ENCODE measurements at places on chromosomes 5 and 9.
A peak's percentile ranks its signal among the peaks of the same experiment; 100 is the strongest.

GRCh38 chr5:142017832-142018427 lies 5.1 kb upstream of the GNPDA1 start:
- DNase-seq = no peak

- DNase-seq = no peak
Measured at GRCh38 chr5:16929831-16930230, 6.3 kb downstream of the MYO10 start.

- DNase-seq = no peak
Measured at GRCh38 chr5:10685115-10685521, 75.9 kb downstream of the DAP start.

- DNase-seq = peak; percentile 68
Measured at GRCh38 chr9:121598167-121598964, 53.1 kb upstream of the DAB2IP start.

- no peak for DNase-seq
Measured at GRCh38 chr5:109529520-109529919, 119.7 kb upstream of the PJA2 start.

DNA sequence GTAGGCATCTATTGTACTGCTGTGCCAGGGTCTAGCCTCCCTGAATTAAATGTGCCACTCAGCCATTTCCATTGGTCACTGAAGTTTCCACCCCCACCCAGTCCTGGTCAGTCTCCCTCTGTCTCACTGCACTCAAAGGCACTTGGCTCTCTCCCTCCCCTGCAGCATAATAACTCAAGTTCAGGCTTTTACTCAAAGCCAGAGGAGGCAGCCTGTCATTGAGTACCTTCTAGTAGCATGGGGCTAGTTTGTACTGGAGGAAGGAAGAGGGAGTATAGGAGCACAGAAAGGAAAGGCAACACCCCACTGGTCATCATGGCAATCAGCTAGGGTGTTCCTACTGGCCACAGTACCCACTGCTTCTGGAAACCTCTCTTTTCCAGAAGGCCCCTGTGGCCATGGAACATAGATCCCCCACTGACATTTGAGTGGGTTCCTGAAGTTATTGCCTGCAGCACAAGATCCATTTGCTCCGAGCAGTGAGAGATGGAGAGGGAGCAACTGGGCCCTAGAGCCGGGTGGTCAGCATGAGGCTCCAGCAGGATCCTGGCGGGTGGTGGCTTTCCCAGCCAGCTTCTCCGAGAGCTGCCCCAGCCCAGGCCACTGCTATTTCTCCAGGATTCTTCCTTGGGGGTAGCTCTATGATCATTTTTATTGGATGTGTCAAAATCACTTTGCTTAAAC lies 89.9 kb upstream of the CPEB4 start:
- DNase-seq = no peak

- DNase-seq = no peak
Measured at GRCh38 chr5:30380228-30380627, 813.3 kb upstream of the CDH6 start.

- peak; percentile 56 for DNase-seq
Measured at GRCh38 chr9:89591274-89592212, 13.3 kb upstream of the GADD45G start.

- peak; percentile 49 for DNase-seq
Measured at GRCh38 chr9:136943291-136944211, 987 bp downstream of the FBXW5 start.

- DNase-seq = no peak
Measured at GRCh38 chr5:77379558-77380061, 112.5 kb downstream of the WDR41 start.

GRCh38 chr9:37555786-37556185 lies 20.4 kb downstream of the FBXO10 start:
- no peak for DNase-seq

DNA sequence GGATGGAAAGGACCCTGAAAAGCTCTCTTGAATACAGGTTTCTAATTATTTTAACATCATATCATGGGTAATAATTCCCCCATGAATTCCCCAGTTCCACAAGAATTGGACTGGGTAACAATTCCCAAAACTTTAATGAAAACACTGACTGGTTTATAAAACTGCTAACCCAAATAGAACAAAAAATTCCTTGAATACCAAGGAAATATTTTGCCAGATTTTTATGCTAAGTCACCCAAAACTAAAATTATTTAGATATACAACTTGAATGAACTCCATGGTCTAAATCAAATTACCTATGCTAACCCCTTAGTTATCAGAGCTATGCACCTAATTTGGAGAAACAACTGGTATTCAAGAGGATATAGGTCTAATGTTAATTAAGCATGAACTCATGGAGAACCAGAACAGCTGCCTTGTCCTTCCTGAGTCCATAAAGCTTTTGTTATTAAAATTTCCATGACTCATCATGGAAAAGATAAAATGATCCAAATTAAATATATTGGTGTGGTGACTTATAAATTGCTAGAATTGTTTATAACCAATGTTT lies 164.9 kb upstream of the TUT7 start:
- DNase-seq = no peak

DNA sequence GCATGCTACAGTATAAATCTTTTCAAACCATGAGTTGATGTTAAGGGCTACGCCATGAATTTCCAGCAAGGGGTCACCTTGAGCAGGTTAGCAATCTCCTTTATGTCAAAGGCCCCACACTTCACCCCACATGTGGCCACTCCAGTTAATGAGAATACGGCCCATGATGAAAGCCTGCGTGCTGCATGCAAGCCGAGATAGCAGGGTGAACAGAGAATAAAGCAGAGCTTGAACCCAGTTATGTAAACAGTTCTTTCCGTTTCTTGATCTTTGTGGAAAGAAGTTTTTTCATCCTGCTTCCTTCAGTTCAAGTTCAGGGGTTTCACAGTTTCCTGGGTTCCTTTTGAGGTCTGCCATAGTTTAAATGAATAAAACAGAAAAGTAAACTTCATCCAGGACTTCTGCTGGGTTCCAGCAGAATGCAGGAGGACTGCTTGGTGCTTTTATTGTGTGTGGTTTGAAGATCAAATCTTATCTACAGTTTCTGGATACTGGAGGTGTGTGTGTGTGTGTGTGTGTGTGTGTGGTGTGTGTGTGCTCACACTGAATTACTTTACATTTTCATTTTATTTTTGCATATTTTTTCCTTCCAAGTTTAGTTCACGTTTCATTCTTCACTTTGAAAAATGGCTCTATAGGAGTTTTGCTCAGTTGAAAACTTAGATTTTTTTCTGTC lies 87.1 kb downstream of the HMHB1 start:
- DNase-seq = no peak

GRCh38 chr5:131463656-131464055 lies 171.4 kb downstream of the RAPGEF6 start:
- no peak for DNase-seq

GRCh38 chr5:168291342-168291963 lies at the start of gene WWC1:
Gene WWC1, plus strand, starts transcription at chr5:168291645. Its CDS starts 508 bp downstream, at chr5:168292153.
- DNase-seq = peak; percentile 80

DNA sequence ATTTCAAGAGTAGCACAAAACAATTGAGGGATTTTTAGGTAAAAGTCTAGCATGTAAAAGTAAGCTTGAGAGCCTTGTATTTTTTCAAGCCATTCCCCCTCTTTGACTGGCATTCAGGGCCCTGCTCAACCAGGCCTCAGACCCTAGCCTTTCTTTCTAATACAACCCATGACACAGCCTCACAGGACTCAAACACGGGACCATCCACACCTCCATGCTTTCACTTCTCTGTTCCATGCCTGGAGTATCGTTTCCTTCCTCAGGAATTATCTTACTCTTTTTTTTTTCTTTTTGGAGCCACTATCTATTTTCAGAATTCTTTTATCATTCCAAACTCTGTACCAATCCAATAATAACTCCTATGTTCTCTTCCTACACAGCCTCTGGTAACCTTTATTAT lies 560.2 kb upstream of the CLINT1 start:
- no peak for DNase-seq

- DNase-seq = no peak
Measured at GRCh38 chr5:54709096-54709495, 191.5 kb downstream of the SNX18 start.

DNA sequence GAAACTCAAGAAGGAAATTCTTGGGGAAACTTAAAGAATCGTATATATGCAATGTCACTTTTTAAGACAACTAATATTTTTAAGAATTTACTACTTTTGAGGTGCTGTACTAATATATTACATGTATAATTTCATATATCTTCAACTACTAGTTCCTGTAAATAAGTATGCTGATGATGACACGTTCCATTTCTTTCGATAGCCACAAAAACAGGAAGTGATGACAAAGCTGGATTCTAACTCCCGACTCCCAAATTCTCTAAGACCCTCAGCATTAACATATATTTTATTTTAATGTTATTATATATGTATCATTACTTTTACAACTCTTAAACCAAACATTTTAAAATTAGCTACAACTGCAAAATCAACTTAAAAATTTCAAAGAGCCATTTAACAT lies 74.8 kb downstream of the STK32A start:
- no peak for DNase-seq

GRCh38 chr5:97544678-97545077 lies 361.6 kb upstream of the RIOK2 start:
- DNase-seq = no peak

DNA sequence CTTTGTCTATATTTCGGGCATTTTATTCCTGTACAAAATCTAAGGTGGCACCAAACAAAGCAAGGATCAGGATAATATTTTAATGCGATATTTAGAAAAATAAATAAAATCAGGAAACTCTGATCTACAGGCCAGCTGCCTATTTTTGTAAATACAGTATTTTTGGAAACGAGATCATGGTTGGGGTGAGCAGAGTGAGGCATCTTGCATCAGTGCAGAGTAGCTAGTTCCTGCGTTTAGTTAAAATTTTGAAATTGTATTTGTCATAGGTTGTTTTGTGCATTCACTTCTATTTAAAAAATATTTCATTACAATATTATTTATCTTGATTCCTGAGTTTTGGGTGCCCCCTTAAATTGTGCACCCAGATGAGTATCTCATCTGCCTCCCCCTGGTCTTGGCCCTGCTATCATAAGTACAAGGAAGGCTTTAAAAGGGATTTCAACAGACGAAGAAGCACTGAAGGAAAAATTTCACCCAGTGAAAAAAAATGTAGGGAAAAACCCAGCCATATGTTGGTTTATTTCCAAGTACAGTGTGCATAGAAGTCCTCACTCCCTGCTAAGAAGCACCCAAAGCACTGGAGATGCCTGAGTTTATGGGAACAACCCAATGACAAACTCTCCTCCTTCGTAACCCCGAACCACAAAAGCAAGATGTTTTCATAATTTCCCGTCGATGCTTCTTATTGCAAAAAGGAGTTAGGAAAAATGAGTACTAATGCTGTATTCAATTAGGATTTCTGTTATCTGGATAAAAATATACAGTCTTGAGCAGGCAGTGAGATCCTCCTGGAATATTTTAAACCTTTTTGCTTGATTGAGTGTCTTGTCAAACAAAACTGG lies 304.7 kb upstream of the CLINT1 start:
- peak; percentile 12 for DNase-seq

GRCh38 chr9:37083654-37084053 lies 36.7 kb upstream of the ZCCHC7 start:
- DNase-seq = no peak

- peak; percentile 21 for DNase-seq
Measured at GRCh38 chr5:39226100-39226451, 6.7 kb upstream of the FYB1 start.

DNA sequence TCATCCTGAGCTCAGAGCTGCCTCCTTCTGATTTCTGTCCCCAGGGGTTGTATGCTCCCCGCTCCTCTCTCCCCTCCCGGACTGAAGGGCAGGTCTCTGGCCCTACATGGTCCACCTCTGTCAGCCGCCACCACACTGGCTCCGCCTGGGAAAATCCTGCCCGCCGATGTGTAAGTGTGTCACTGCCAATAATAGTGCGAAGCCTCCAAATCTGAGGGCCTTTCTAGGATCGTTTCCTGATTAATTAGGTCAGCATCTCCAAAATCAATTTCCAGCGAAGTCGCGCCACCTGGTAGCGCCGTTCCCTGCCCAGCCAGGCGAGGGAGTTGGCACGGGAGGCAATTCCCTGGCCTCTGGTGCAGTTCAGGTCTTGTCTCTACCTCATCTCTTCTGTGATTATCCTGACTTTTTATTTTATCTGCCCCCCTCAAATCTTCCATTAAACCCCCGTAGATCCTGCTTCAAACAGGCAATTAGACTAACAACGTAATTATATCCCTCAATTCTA lies 73.5 kb downstream of the ZNF618 start:
- DNase-seq = no peak

DNA sequence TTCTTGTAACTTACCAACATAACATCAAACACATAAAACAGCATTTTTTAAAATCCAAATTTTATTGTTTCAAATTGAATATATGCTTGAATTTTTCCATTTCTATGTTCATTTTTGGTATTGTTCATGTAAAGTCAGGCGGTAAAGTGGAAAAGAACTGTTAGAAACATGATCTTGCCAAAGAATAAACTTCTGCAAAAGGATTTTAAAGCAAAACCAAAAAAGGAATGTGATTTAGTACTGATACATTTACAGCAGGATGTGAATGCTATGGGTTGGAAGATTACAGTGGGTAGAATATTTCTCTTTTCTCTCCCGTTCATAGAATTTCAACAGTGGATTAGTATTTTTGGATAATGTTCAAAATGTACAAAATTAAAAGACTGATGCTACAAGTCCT lies 277.2 kb upstream of the MPDZ start:
- DNase-seq = no peak

GRCh38 chr5:142717582-142718215 lies 31.8 kb upstream of the FGF1 start:
- DNase-seq = peak; percentile 53

DNA sequence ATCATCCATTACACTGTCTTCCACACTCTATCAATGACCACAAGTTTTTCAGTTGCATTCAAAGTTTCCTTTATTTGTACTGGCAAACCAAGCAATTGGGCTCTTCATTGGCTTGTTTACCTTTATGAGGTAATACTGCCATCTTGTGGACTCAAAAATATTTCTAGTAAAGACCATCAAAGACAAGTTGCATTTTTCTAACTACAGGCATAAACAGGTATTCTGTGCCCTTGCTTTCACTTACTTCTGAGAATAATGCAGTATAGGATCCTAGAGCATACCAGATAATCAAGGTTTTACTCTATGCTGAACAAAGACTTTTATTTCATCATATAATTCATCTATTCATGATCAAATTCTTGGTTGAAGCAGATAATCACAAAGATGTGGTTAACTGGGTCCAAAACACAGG lies 173.7 kb upstream of the POU5F2 start:
- peak; percentile 53 for DNase-seq

DNA sequence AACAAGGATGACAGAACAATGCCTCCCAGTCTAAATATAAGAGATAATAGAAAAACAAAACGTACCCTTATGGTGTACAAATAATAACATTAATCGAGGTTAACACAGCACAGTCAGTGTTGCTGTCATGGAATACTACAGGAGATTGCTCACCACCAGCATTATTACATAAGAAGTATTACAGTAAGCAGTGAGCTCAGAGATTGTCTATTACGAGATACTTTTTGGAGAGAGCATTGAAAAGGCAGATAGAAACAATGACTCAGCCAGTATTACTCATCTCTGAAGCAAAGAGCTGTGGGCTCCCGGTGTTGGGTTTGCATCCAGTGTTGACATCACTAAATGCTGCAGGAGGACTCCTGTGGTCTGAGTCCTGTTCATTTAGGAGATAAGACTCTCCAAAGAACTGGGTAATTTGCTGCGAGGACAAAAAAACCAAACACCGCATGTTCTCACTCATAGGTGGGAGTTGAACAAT lies 191.9 kb upstream of the SEMA6A start:
- no peak for DNase-seq
